ENCODE measurements at places on chromosomes 1 and 21. TPM values are rescaled to one million over a fixed set of nuclear protein-coding genes. Genes with fewer than 3 reads are reported as not detected.
A peak's percentile ranks its signal among the peaks of the same experiment; 100 is the strongest.

Gene CFAP107
- total RNA-seq, result not detected

Gene CELA2A
- 1.0 TPM for total RNA-seq

Gene CENPF
- 2.4 TPM for total RNA-seq

Gene SCMH1
- total RNA-seq, result 48.0 TPM

Gene SLAMF1
- not detected for total RNA-seq

Gene S100A3
- total RNA-seq, result 5.9 TPM

Gene YY1AP1
- 124 TPM for total RNA-seq

Gene HES3
- total RNA-seq, result not detected

Gene PTAFR
- total RNA-seq, result 1.6 TPM

DNA sequence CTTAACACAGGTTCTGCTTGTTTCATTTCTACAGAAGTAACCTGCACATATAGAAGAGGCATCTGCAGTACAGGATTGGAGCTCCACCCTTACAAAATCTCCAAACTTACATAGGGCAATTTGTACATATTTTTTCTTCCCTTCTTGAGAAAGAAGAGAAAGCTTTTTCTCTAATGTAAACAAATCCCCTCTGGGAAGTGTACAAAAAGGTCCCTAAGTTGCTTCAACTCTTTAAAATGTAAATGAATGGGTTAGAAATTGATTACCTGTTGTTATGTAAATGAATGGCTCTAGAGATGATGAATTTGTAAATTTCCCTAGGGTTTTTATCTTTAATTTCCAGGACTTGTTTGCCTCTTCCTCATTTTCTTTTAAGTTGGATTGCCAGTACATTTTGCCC, 1183.7 kb downstream of the MRPL39 start:
- DNase-seq, result no peak
- H3K27me3 ChIP-seq, result no peaks in the 10 kb centered on the region
- peaks cover 11% of the 10 kb centered on the region for H3K4me1 ChIP-seq
- H3K4me3 ChIP-seq, result no peak overlapping the region

- H3K4me1 ChIP-seq, result no peaks in the 10 kb centered on the region
- H3K36me3 ChIP-seq, result no peaks in the 10 kb centered on the region
- H3K4me3 ChIP-seq, result no peak overlapping the region
- DNase-seq, result no peak
- no peaks in the 10 kb centered on the region for H3K27me3 ChIP-seq
Observed at GRCh38 chr1:117812869-117813511, 116.4 kb downstream of the GDAP2 start.

GRCh38 chr1:213523781-213524398, 463.9 kb upstream of the PROX1 start:
- no peaks in the 10 kb centered on the region for H3K36me3 ChIP-seq
- peak; percentile 53 for DNase-seq
- H3K4me1 ChIP-seq, result no peaks in the 10 kb centered on the region
- no peak overlapping the region for H3K27ac ChIP-seq
- no peaks in the 10 kb centered on the region for H3K27me3 ChIP-seq

GRCh38 chr1:203425663-203425975, 50.0 kb upstream of the PRELP start:
- no peaks in the 10 kb centered on the region for H3K36me3 ChIP-seq
- H3K4me1 ChIP-seq, result no peaks in the 10 kb centered on the region
- H3K27ac ChIP-seq, result no peak overlapping the region
- peaks cover 5% of the 10 kb centered on the region for H3K27me3 ChIP-seq

- no peaks in the 10 kb centered on the region for H3K36me3 ChIP-seq
- H3K4me3 ChIP-seq, result peak overlapping the region; percentile 54
- H3K4me1 ChIP-seq, result no peaks in the 10 kb centered on the region
- no peak overlapping the region for H3K27ac ChIP-seq
Observed at GRCh38 chr1:216531263-216532239, 108.3 kb upstream of the USH2A start.

DNA sequence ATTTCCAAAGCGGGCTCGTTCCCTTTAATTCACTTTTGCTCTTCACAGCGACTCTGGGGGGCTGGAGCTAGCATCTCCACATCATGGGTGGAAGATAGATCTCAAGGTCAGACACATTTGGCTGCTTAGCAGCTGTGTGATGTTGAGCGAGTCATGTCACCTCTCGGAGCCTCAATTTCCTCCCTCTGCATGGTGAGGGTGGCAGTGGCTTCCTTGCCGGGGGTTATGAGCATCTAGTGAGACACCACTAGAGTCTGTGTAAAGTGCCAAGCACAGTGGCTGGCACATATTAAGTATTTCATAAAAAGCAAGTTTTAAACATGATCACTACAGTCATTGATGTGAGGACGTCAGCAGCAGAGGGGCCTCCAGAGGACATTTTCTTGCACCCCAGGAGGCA, 16.9 kb upstream of the ECE1 start:
- no peaks in the 10 kb centered on the region for H3K27me3 ChIP-seq
- H3K4me1 ChIP-seq, result peaks cover 40% of the 10 kb centered on the region
- peak overlapping the region; percentile 14 for H3K27ac ChIP-seq
- H3K4me3 ChIP-seq, result no peak overlapping the region
- DNase-seq, result no peak

GRCh38 chr1:7388141-7388487, 383.0 kb upstream of the VAMP3 start:
- no peak for DNase-seq
- H3K27ac ChIP-seq, result peak overlapping the region; percentile 70
- peaks cover 21% of the 10 kb centered on the region for H3K4me1 ChIP-seq
- no peaks in the 10 kb centered on the region for H3K27me3 ChIP-seq

- H3K4me1 ChIP-seq, result no peaks in the 10 kb centered on the region
- H3K4me3 ChIP-seq, result no peak overlapping the region
- H3K36me3 ChIP-seq, result no peaks in the 10 kb centered on the region
- H3K27me3 ChIP-seq, result no peaks in the 10 kb centered on the region
Observed at GRCh38 chr1:30040081-30041019, 683.0 kb downstream of the MATN1 start.

DNA sequence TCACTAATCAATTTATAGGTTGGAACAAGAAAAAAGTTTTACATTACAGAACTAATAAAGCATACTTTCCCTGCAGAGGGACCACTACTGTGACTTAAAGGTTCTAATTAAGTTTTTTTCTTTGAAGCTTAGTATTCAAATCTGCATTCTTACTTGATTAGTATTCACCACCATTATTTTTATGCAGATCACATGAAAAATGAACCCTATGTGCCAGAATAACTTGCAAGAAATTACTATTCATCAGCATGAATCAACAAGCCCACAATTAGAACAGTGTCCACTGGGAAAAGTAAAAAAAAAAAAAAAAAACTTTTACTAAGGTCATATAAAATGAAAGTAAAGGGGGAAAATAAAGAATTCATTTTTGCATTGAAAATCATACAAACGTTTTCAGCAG, 90.8 kb downstream of the SMYD3 start:
- no peak overlapping the region for H3K4me3 ChIP-seq
- DNase-seq, result no peak
- H3K27me3 ChIP-seq, result no peaks in the 10 kb centered on the region
- H3K4me1 ChIP-seq, result no peaks in the 10 kb centered on the region
- no peaks in the 10 kb centered on the region for H3K36me3 ChIP-seq
- no peak overlapping the region for H3K27ac ChIP-seq

GRCh38 chr1:215001419-215002021, 81.0 kb upstream of the KCNK2 start:
- H3K27me3 ChIP-seq, result no peaks in the 10 kb centered on the region
- no peak for DNase-seq
- H3K36me3 ChIP-seq, result no peaks in the 10 kb centered on the region
- no peak overlapping the region for H3K4me3 ChIP-seq

DNA sequence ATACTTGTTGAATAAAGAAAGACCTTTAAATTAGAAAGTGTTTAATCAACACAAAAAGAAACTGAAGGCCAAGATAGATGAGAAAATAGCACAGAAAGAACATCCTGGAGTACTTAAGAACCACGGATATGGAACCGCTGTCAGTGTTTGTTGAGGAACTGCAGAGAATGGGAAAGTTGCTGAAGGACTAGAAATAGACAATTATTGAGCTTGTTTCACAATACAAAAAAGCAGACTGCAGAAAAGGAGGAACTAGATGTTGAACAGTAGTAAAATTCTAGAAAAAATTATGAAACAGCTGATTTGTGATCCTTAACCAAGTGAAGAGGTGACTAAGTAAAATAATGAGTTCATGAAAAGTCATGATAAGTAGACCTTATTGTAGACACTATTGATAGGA, 29.7 kb downstream of the MYSM1 start:
- no peak overlapping the region for H3K4me3 ChIP-seq
- H3K27me3 ChIP-seq, result no peaks in the 10 kb centered on the region
- H3K27ac ChIP-seq, result no peak overlapping the region
- H3K4me1 ChIP-seq, result peaks cover 2% of the 10 kb centered on the region
- no peak for DNase-seq
- peaks cover 70% of the 10 kb centered on the region for H3K36me3 ChIP-seq

GRCh38 chr1:15681349-15682292, 2.5 kb upstream of the PLEKHM2 start:
- peaks cover 8% of the 10 kb centered on the region for H3K4me1 ChIP-seq
- peak overlapping the region; percentile 35 for H3K27ac ChIP-seq
- no peak overlapping the region for H3K4me3 ChIP-seq

GRCh38 chr21:38917043-38917774, 111.5 kb downstream of the ETS2 start:
- no peak overlapping the region for H3K27ac ChIP-seq
- no peak overlapping the region for H3K4me3 ChIP-seq
- no peaks in the 10 kb centered on the region for H3K4me1 ChIP-seq
- DNase-seq, result no peak
- H3K36me3 ChIP-seq, result no peaks in the 10 kb centered on the region

DNA sequence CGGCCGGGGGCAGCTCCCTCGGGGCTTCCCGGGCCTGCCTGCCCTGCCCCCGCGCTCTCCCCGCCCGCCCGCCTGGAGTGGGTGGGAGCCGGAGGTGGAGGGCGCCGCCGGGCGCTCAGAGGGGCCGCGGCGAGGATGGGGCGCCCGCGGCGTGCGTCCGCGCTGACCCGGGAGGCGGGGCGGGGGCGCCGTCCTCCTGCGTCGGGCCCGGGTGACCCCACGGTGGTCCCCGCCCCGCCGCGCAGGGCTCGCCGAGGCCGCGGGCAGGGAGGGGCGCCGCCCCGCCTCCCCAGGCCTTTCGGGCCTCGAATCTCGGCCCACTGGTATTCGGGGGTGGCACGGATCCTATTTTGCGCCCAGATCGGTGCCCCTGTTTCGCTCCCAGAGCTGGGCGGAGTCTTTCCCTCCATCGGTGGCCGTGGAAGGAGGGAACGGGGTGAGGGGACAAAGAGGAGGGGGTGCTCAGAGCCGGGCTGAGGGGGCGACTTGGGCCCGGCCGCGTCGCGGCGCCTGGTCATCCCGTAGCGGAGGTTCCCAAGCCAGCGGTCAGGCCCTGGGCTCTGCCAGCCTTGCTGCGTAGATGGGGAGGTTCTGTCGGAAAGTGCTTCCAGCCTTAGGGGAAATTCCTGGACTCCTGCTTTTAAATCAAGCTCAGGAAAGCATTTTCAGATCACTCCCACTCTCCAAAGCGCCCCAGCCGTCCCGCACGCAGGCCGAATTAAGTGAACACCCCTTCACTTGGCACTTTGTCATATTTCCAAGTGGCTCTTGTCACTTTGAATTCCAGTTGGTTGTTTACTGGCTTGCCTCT, 545 bp downstream of the PATJ start:
- peak overlapping the region; percentile 95 for H3K4me3 ChIP-seq
- no peaks in the 10 kb centered on the region for H3K36me3 ChIP-seq
- DNase-seq, result peak; percentile 51
- H3K27ac ChIP-seq, result peak overlapping the region; percentile 97

GRCh38 chr1:34019741-34020552, 145.1 kb downstream of the CSMD2 start:
- H3K4me1 ChIP-seq, result no peaks in the 10 kb centered on the region
- no peaks in the 10 kb centered on the region for H3K27me3 ChIP-seq
- no peak overlapping the region for H3K27ac ChIP-seq
- no peak overlapping the region for H3K4me3 ChIP-seq

GRCh38 chr1:19353596-19353995, 41.5 kb downstream of the SLC66A1 start:
- H3K27me3 ChIP-seq, result no peaks in the 10 kb centered on the region
- H3K4me1 ChIP-seq, result no peaks in the 10 kb centered on the region
- no peak overlapping the region for H3K27ac ChIP-seq
- no peak overlapping the region for H3K4me3 ChIP-seq

DNA sequence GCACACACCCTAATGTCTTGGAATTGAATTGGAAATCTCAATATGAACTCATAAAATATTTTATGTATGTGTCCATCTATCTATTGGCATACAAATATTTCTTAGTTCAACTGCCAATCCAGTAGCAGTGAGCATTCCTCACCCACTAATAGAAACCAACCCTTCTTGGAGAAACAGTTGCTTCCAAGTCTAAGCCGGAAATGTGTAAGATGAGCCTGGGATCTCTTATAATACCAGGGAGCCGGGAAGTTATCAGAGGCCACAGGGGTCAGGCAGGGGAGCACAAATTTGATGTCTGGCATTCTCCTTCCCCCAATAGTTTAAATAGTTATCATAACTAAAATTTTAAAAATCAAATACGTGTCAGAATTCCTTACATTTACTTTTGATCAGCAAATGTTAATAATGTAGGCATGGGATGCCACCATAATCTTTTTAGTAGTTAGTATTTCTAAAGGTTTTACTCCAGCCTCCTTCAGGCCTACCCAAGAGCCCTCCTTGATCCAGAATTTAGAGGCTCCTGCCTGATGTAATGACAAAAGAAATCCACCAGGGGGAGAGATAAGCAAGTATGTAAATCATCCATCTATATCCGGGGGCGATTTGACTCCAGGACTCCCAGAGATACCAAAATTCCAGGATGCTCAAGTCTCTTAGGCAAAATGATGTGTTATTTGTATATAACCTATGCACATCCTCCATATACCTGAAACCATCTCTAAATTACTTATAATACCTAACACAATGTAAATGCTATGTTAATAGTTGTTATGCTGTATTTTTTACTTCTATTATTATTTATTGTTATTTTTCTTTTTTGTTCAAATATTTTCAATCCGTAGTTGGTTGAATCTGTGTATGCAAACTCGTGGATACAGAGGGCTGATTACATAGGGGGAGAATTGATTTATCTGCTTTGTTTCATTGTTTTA, 218.7 kb upstream of the COA6 start:
- DNase-seq, result no peak
- H3K4me1 ChIP-seq, result no peaks in the 10 kb centered on the region
- H3K27ac ChIP-seq, result no peak overlapping the region
- H3K27me3 ChIP-seq, result no peaks in the 10 kb centered on the region

- H3K27me3 ChIP-seq, result no peaks in the 10 kb centered on the region
- no peak overlapping the region for H3K4me3 ChIP-seq
- H3K4me1 ChIP-seq, result peaks cover 11% of the 10 kb centered on the region
- no peaks in the 10 kb centered on the region for H3K36me3 ChIP-seq
- H3K27ac ChIP-seq, result no peak overlapping the region
- no peak for DNase-seq
Observed at GRCh38 chr1:70675737-70676156, 264.7 kb downstream of the CTH start.

DNA sequence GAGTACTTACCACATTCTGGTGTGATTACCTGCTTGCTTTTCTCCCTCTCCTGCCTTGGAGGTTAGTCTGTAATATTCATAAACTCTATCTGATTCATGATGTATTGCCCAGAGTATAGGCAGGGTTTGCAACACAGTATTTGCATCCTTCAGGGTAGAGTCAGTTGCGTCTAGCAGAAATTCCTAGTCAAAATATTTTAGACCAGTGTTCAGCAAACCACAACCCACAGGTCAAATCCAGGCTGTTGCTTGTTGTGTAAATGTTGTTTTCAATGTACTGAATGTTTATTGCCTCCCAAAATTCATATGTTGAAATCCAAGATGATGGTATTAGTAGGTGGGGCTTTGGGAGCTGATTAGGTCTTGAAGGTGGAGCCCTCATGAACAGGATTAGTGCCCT, 82.9 kb downstream of the NGF start:
- no peak overlapping the region for H3K4me3 ChIP-seq
- H3K4me1 ChIP-seq, result peaks cover 8% of the 10 kb centered on the region
- DNase-seq, result no peak
- no peaks in the 10 kb centered on the region for H3K36me3 ChIP-seq

Data from heart left ventricle (tissue), 16 donors.